ENCODE measurements at places on chromosomes 1 and 21. TPM values are rescaled to one million over a fixed set of nuclear protein-coding genes. Genes with fewer than 3 reads are reported as not detected.

The HMGCS2 gene
- not detected for total RNA-seq

The COL8A2 gene
- 30.5 TPM for total RNA-seq

The TFAP2E gene
- not detected for total RNA-seq

The SNX7 gene
- total RNA-seq: 49.1 TPM

The TTC22 gene
- total RNA-seq: not detected

The MEX3A gene
- total RNA-seq: 0.22 TPM

The SMIM1 gene
- not detected for total RNA-seq

- no peaks in the 10 kb centered on the region for H3K36me3 ChIP-seq
- H3K27me3 ChIP-seq: no peaks in the 10 kb centered on the region
- no peak for DNase-seq
- no peak overlapping the region for H3K4me3 ChIP-seq
Observed at GRCh38 chr1:46558966-46559365, 7.5 kb upstream of the KNCN start.

GRCh38 chr1:91885213-91885715 is 687 bp downstream of the TGFBR3 start:
- H3K27ac ChIP-seq: peak overlapping the region; percentile 76
- H3K27me3 ChIP-seq: no peaks in the 10 kb centered on the region
- H3K36me3 ChIP-seq: no peaks in the 10 kb centered on the region
- peaks cover 27% of the 10 kb centered on the region for H3K4me1 ChIP-seq
- DNase-seq: peak; percentile 69

DNA sequence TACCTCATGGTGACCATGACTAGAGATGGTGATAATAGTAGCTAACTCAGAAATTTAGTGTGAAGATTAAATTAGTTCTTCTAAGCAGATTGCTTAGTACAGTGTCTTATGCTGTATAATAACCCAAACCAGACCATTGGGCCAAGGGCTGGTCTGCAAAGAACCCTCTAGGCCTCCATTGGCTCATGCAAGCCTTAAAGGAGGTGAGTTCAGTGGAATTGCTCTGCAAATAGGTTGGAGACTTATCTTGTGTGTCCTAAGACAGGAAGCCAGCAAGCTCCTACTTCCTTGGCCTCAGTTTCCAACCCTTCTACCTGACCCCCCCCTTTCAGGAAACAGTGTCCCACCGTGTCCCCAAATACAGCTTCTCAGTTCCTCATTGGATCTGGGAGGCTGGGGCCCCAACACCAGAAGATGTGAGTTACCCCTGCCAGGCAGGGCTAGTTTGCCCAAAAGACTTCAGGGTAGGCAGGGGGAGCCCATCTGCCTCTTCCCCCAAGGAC is 1.9 kb upstream of the MEF2D start:
- DNase-seq: peak; percentile 41
- peak overlapping the region; percentile 63 for H3K4me3 ChIP-seq
- no peaks in the 10 kb centered on the region for H3K36me3 ChIP-seq
- peaks cover 51% of the 10 kb centered on the region for H3K4me1 ChIP-seq
- no peaks in the 10 kb centered on the region for H3K27me3 ChIP-seq
- peak overlapping the region; percentile 100 for H3K27ac ChIP-seq

GRCh38 chr1:229691362-229691761 is 65.3 kb downstream of the URB2 start:
- H3K4me3 ChIP-seq: no peak overlapping the region
- no peaks in the 10 kb centered on the region for H3K27me3 ChIP-seq
- no peaks in the 10 kb centered on the region for H3K36me3 ChIP-seq
- no peak overlapping the region for H3K27ac ChIP-seq
- DNase-seq: no peak
- H3K4me1 ChIP-seq: peaks cover 19% of the 10 kb centered on the region

- H3K4me1 ChIP-seq: peaks cover 34% of the 10 kb centered on the region
- DNase-seq: no peak
- H3K4me3 ChIP-seq: no peak overlapping the region
- H3K27ac ChIP-seq: no peak overlapping the region
- no peaks in the 10 kb centered on the region for H3K36me3 ChIP-seq
Observed at GRCh38 chr1:222335586-222335985, 212.3 kb downstream of the HHIPL2 start.

GRCh38 chr1:40394491-40395172 is 21.1 kb downstream of the SMAP2 start:
- H3K27ac ChIP-seq: no peak overlapping the region
- H3K4me1 ChIP-seq: peaks cover 16% of the 10 kb centered on the region
- H3K36me3 ChIP-seq: no peaks in the 10 kb centered on the region
- peak; percentile 14 for DNase-seq
- no peaks in the 10 kb centered on the region for H3K27me3 ChIP-seq
- no peak overlapping the region for H3K4me3 ChIP-seq

GRCh38 chr1:241999026-241999425 is at the start of gene MAP1LC3C:
Gene MAP1LC3C (minus strand): TSS chr1:241999098. CDS start chr1:241999008, 90 bp downstream.
- H3K27me3 ChIP-seq: no peaks in the 10 kb centered on the region
- peaks cover 16% of the 10 kb centered on the region for H3K4me1 ChIP-seq
- peak within 1 kb of the TSS; percentile 62 for H3K4me3 ChIP-seq
- no peak for DNase-seq
- H3K27ac ChIP-seq: no peak within 1 kb of the TSS
- no peaks in the 10 kb centered on the region for H3K36me3 ChIP-seq

- H3K27me3 ChIP-seq: no peaks in the 10 kb centered on the region
- H3K4me1 ChIP-seq: no peaks in the 10 kb centered on the region
- H3K4me3 ChIP-seq: no peak overlapping the region
Observed at GRCh38 chr1:113692824-113693431, 66.4 kb downstream of the PHTF1 start.

GRCh38 chr1:162906485-162906884 is 45.5 kb upstream of the CCDC190 start:
- H3K27ac ChIP-seq: no peak overlapping the region
- H3K4me3 ChIP-seq: no peak overlapping the region
- DNase-seq: no peak
- peaks cover 52% of the 10 kb centered on the region for H3K4me1 ChIP-seq
- H3K27me3 ChIP-seq: no peaks in the 10 kb centered on the region

GRCh38 chr1:110617116-110617515 is 11.0 kb upstream of the KCNA2 start:
- no peak overlapping the region for H3K4me3 ChIP-seq
- no peaks in the 10 kb centered on the region for H3K36me3 ChIP-seq
- no peak for DNase-seq
- H3K27ac ChIP-seq: no peak overlapping the region
- H3K27me3 ChIP-seq: peaks cover 34% of the 10 kb centered on the region

- 0 out of 2 replicates have a peak overlapping the region, but pooled peaks have one; percentile 26 for H3K4me3 ChIP-seq
- DNase-seq: peak; percentile 88
- H3K27ac ChIP-seq: no peak overlapping the region
- H3K27me3 ChIP-seq: no peaks in the 10 kb centered on the region
Observed at GRCh38 chr21:45209046-45209445, 78.6 kb downstream of the POFUT2 start.

DNA sequence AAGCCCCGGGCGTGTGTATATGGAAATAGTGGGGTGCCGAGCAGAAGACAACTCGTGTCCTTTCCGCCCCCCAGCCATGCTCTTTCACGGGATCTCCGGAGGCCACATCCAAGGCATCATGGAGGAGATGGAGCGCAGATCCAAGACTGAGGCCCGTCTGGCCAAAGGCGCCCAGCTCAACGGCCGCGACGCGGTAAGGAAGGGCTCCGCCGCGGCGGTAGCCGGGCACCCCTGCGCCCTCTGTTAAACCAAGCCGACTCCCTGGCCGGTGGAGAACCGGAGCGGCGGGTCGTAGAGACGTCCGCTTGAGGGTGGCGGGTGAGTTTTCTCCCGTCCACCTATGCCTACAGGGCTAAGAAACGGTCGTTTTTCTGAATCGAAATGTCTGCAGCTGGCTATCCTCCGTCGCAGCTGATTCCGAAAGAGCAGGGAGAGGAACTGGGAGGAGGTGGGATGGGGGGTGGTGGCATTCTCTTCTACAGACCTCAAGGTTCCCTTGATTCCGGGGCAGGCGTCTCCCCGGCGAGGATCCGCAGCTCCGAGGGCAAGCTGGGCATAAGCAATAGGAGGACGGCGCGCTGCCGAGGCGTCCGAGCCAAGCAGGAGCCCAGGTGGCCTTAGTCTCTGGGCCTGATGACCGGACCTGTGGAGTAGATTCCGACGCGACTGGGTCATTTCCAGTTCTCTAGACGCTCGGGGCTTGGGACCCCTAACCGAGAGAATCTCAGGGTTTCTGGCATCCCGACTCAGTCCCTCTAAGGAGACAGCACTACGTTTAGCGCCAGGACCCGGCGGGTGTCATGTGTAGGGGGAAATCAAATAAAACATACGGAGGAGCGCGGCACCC is 856 bp downstream of the LHX9 start:
- H3K27ac ChIP-seq: no peak overlapping the region
- H3K4me3 ChIP-seq: peak overlapping the region; percentile 41
- H3K36me3 ChIP-seq: no peaks in the 10 kb centered on the region
- 0 out of 2 replicates have a peak, but pooled peaks cover 4% of the 10 kb centered on the region for H3K4me1 ChIP-seq
- peak; percentile 56 for DNase-seq
- peaks cover 93% of the 10 kb centered on the region for H3K27me3 ChIP-seq

DNA sequence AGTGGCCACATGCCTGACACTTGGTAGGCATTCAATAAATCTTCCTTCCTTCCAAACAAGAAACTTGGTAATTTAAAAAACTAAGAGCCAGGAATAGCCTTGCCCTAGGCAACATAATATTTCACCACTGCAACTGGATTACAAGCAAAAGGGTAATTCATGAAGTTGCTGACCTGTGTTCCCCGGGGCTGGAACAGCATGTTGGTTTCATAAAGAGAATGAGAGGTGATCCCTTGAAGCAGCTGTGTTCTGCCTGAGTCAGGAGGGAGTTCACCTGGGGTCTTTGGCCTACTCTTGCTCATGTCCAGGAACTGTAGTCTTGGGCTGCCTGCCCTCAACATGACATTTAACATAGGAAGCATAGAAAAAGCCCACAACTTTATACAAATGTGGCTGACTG is 329.0 kb upstream of the DAB1 start:
- H3K4me3 ChIP-seq: no peak overlapping the region
- H3K4me1 ChIP-seq: no peaks in the 10 kb centered on the region
- H3K36me3 ChIP-seq: no peaks in the 10 kb centered on the region
- H3K27me3 ChIP-seq: peaks cover 4% of the 10 kb centered on the region

GRCh38 chr1:25130895-25131294 is 101.4 kb downstream of the SYF2 start:
- no peaks in the 10 kb centered on the region for H3K36me3 ChIP-seq
- DNase-seq: no peak
- H3K4me3 ChIP-seq: no peak overlapping the region
- H3K4me1 ChIP-seq: no peaks in the 10 kb centered on the region

- no peaks in the 10 kb centered on the region for H3K4me1 ChIP-seq
- H3K27ac ChIP-seq: no peak overlapping the region
- H3K4me3 ChIP-seq: no peak overlapping the region
- H3K36me3 ChIP-seq: no peaks in the 10 kb centered on the region
Observed at GRCh38 chr21:46215436-46216131, 13.0 kb downstream of the LSS start.

- no peaks in the 10 kb centered on the region for H3K27me3 ChIP-seq
- DNase-seq: no peak
- no peak overlapping the region for H3K4me3 ChIP-seq
- H3K4me1 ChIP-seq: peaks cover 24% of the 10 kb centered on the region
- no peaks in the 10 kb centered on the region for H3K36me3 ChIP-seq
Observed at GRCh38 chr21:38774586-38775285, 31.0 kb upstream of the ETS2 start.
